ENCODE measurements at places on chromosomes 7 and 10.

- no peak for DNase-seq
Observed at GRCh38 chr10:110358869-110359629, 54.3 kb upstream of the SMNDC1 start.

DNA sequence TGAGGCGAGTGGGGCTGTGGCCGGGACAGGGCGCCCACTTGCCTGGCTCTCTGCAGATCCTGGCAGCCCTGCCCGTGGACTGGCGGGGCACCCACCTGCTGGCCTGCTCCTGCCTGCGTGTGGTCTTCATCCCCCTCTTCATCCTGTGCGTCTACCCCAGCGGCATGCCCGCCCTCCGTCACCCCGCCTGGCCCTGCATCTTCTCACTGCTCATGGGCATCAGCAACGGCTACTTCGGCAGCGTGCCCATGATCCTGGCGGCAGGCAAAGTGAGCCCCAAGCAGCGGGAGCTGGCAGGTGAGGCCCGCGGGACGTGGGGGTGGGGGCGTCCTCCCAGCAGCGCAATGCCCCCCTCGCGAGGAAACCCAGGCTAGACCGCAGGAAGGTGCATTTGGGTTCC, 17.6 kb downstream of the SLC29A4 start:
- DNase-seq: no peak

GRCh38 chr7:106021151-106022067, 58.3 kb downstream of the CDHR3 start:
- no peak for DNase-seq

DNA sequence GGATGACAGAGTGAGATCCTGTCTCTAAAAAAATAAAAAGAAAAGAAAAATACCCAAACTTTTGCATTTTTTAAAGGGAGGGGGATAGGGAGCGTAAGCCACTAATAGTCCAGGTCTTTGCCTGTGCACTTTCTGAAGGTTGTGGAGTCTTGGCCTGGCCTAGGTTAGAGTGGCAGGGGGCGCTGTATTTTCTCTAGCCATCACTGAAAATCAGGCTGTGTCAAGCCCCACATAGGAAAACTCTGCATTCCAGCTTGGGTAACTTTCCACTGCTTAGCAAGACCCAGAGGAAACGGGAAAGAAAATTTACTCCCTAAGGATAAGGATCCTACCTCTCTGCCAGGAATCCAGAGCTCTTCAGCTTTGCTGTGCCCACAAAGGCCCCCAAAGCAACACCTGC, 10.5 kb upstream of the PAX4 start:
- DNase-seq: no peak

DNA sequence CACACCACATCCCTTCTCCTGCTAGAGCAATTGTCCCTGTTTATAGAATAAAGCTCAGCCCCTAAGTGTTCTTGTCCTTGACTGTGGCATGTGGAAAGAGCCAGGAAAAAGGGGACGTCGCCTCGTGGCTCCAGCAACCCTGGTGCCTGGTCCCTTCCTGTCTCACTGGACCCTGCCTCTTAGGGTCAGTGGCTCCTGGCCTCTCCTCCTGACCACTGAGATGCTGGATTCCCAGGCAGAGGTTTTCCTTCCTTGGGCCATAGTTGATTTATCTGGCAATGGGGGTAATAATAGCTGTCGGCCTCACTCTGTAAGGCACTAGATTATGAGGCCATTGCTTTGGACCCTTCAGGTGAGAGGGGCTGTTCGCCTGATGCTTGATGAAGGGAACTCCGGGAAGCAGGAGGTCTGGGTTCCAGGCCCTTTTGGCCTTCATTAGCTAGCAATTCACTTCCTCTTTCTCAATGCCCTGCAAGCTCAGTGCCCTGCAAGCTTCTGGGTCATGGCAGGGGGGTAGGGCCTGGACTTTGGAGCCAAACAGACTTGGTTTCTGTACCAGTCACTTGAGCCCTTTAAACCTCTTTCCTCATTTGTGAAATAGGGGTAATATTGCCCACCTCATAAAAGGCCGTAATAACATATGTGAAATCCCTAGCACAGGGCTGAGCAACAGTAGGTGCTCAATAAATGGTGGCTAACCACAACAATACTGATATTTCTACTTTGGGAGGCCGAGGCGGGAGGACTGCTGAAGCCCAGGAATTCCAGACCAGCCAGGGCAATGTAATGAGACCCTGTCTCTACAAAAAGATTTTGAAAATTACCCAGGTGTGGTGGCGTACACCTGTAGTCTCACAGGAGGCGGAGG, 1.1 kb downstream of the ASL start:
- DNase-seq: no peak

GRCh38 chr10:60082744-60083344, 176.5 kb upstream of the CCDC6 start:
- no peak for DNase-seq

DNA sequence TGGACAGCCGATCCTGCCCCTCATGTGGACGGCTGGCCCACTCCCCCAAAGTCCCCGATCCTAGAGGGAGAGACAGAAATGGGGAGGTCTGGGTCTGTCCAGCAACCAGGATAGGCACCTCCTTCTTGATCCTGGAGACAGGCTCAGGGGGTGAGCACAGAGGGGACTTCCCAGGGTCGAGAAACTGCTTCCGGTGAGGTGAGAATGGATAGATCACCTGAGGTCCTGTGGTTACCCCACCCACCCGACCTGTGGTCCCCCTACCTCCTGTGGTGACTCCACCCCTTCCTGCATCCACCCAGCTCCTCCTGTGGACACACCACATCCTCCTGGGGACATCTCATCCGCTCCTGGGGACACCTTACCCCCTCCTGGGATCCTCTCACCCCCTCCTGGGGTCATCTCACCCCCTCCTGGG, 27.4 kb upstream of the RASGEF1A start:
- no peak for DNase-seq

GRCh38 chr7:82175319-82175718, 268.3 kb downstream of the CACNA2D1 start:
- DNase-seq: no peak

GRCh38 chr10:100773646-100774045, 28.3 kb downstream of the PAX2 start:
- DNase-seq: no peak

- DNase-seq: peak; percentile 27
Observed at GRCh38 chr10:69413221-69413865, 3.4 kb downstream of the TACR2 start.

DNA sequence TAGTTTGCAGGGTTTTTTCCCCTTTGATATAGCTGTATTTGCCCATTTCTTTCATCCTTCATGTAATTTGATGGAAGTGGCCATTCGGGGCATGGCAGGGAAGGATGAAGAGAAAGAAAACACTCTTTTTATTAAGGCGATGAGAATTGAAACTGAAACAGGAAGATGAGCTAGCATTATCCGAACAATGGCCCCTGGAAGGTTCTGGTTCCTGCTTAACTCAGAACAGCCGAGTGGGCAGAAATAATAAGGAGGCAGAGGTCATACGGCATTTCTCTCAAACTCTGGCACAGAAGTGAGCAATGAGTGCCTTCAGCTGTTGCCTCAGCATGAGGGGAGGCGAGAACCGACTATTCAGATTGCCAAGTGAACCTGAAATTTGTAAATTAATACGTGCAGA, 113.2 kb upstream of the MYO3A start:
- no peak for DNase-seq

DNA sequence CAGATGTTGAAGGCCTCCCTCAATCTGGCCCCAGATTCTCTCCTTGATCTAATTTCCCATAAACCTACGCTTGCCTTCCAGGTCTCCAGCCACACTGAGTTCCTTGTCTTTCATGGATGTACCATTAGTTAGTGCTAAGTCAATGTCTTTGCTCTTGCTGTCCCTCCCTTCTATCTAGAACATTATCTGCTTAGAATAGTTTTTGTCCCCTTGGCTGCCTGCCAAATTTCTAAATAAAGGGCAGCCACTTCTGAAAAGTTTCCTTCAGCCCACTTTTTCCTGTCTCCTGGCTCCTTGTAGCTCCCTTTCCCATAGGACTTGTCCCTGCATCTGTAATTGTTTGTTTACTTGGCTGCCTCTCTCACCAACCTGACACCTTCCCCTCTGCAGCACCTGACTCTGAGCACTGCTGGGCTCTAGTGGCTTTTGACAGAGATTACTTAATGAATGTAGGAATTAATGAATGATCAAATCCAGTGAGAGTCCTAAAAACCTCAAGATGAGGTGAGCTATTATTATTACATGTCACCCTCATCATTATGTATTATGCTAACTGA, 58.3 kb downstream of the CXCL12 start:
- DNase-seq: no peak

GRCh38 chr10:89591796-89592271, 53.2 kb downstream of the PANK1 start:
- DNase-seq: no peak

- DNase-seq: no peak
Observed at GRCh38 chr7:133470-133869, 58.9 kb upstream of the FAM20C start.

- DNase-seq: no peak
Observed at GRCh38 chr7:2384354-2385243, 18.8 kb upstream of the CHST12 start.

DNA sequence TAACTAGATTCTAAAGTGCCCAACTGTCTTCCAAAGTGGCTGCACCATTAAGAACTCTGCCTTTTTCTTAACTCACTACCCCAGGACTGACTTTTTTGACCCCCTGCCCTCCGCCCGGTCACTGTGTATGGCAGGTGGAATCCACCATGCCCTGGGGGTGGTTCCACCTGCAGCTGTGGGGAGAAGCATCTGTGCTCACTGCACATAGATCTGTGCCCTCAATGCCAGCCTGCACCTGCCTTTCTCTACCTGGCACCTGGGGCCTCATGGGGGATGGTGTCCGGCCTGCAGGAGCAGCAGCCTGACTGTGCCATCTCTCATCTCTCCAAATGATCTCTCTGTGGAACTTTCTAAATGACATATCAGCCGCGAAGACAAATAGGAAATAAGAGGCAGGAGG, 353.5 kb downstream of the PAXIP1 start:
- no peak for DNase-seq

DNA sequence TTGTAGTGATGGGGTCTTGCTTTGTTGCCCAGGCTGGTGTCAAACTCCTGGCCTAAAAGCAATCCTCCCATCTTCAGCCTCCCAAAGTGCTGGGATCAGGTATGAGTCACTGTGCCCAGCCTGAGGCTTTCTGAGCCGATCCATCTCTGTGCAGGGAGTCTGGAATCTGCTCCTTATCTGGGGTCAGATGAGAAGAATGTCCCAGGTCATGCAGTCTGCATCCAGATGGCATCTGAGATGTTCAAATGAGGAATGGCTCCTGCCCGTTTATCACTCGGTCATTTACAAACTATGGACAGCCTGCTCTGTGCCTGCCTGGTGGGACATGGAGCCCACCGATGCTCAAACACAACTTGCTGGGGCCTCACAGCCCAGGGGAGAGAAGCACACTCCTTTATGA, 11.1 kb upstream of the SLC18A3 start:
- DNase-seq: peak; percentile 8

- no peak for DNase-seq
Observed at GRCh38 chr10:118340486-118340885, 1.6 kb downstream of the FAM204A start.

GRCh38 chr7:149869867-149870266, 3.9 kb upstream of the ATP6V0E2 start:
- DNase-seq: no peak

GRCh38 chr10:51063659-51064535, 10.4 kb upstream of the PRKG1 start:
- no peak for DNase-seq

DNA sequence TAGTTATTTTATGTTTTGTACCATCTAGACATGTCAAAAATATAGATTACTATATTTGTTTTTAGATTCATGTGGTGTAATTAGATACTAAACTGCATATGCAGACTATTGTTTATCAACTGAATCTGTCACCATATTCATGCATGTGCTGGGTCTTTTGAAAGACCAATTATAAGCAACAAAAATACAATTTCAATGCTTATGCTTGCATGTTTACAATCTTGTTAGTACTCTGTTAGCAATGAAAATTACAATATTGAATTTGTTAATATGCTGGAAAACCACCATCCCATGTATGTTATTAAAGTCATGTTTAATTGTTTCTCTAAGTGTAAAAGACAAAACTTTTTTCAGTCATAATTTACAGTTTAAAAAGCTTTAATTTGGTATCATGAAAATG, 140.9 kb downstream of the HGF start:
- no peak for DNase-seq

DNA sequence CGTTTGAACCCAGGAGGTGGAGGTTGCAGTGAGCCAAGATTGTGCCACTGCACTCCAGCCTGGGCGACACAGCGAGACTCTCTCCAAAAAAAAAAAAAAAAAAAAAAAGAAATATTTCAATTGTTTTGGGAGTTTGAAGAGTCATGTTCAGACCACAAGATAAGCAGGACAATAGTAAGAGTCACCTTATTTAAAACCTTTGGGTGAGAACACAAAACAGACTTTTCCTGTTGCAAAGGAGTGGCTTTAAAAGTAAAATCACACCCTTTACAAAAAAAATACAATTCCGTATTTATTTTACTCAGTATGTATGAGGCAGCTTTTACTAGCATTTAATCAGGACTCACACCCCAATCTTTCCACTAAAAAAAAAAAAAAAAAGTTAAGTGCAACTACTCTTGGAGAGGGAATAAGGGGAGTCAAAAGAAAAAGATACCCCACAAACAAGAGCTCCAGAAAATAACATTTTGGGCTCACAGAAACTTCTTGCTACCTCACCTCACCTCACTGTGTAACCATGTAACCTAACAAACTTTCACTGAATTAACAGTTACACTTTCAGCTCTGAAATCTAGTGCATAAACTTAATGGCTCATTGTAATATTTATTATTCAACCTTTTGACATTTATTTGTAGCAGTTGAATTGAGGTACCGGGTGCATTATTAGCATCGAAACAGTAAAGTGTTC, 11.2 kb downstream of the SKIDA1 start:
- DNase-seq: no peak

- no peak for DNase-seq
Observed at GRCh38 chr7:80132594-80132993, 2.0 kb upstream of the GNAI1 start.

DNA sequence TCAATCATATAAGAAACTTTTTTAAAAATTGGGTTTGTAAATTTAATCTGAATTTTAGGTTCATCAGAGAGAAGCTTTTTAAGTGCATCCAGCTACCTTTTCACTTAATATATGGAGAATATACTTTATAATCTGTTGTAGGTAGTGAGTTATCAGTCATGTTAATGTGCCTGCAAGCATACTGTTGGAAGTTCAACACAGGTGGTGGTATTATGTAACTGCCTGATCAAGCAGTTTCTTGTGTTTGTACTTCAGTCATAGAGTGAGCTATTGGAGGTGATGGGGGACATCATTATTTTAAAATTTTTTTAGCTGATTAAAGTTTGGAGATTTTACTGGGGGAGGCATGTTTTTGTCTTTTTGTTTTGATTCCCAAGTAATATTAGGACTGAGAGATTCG, 2.5 kb downstream of the TNKS2 start:
- DNase-seq: no peak

GRCh38 chr7:2306688-2307087, 7.6 kb downstream of the SNX8 start:
- DNase-seq: no peak

DNA sequence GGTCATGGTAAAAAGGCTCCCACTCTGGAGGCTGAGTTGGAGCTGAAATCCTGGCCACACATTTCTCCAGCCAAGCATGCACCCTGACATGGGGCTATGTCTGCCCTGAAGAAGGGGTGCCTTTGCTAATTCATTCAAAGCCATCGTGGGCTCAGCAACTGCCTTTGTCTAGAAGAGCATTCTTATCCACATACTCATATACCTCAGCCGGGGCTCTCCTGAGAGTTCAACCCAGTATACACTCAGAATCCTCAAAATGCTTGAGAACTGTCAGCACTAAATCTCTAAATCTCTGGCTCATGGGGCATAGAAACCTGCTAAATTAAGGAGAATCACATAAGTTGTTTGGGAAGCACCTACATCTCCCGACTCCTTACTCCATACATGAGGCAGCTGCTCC, 89.3 kb downstream of the MRPL32 start:
- DNase-seq: no peak
